ENCODE measurements at places on chromosomes 13 and 19.

DNA sequence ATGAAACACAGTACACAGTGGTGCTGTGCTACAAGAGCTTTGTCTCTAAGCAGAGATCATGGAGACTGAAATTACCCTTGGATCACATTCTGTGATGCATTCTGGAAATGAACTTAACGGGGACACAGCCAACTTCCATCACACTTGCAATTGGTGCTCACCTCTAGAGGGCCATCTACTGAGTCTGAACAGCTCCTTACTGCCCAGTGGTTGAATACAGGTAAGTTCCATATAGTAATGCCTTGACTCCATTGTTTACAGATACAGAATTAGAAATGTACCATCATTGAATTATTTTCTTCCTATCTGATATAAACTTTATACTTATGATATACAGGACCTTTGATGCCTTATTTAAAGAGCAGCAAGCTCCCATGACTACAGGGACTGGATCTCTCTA is 686.4 kb downstream of the PCDH9 start:
- no peak for DNase-seq

DNA sequence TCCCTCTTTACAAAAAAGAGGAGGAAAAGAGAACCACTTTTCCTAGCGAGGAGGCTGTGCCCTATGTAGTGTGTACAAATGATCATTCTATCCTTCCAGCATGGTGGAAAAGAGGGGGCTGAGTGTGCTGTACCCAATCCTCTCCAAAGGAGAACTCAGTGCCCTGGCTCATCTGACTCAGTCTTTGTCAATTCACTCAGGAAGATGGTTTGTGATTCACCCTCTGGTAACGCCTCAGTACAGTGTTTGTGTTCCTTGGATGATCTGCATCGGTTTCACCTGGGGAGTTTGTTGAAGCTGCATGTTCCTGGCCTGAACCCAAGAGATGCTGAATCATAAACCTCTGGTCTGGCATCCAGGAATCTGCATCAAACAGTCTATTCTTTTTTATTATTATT is 18.3 kb upstream of the ENOX1 start:
- DNase-seq = peak; percentile 9

- peak; percentile 95 for DNase-seq
Observed at GRCh38 chr19:1259206-1259875, 9.8 kb upstream of the CIRBP start.

DNA sequence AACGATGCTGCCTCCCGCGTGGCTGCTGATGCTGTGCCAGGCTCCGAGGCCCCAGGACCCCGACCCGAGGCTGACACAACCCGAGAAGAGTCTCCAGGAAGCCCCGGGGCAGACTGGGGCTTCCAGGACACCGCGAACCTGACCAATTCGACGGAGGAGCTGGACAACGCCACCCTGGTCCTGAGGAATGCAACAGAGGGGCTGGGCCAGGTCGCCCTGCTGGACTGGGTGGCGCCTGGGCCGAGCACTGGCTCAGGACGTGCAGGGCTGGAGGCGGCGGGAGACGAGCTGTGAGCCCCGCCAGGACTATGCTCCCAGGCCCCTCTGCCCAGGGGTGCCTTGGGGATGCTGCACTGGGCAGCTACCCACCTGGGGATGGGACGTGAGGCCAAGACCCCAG is 10.7 kb downstream of the SIRT6 start:
- DNase-seq = no peak

DNA sequence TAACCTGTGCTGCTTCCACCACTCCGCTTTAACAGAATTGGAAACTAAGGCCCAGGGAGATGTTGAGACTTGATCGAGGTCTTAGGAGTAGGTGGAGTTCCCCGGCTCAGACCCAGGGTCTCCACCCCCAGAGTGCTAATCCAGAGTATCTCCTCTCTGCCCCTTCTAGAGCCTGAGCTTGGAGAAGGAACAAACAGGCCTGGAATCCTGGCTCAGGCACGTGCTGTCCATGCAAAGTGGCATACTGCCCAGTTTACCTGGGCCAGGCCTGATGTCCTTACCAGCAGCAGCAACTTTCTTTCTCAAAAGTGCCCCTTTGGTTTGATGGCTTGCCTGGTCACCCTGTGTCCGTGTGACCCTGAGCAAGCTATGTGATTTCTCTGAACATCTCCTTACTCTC is 3.7 kb downstream of the SYNGR4 start:
- no peak for DNase-seq
